ENCODE measurements at places on chromosomes 3 and 15.
A peak's percentile ranks its signal among the peaks of the same experiment; 100 is the strongest.

DNA sequence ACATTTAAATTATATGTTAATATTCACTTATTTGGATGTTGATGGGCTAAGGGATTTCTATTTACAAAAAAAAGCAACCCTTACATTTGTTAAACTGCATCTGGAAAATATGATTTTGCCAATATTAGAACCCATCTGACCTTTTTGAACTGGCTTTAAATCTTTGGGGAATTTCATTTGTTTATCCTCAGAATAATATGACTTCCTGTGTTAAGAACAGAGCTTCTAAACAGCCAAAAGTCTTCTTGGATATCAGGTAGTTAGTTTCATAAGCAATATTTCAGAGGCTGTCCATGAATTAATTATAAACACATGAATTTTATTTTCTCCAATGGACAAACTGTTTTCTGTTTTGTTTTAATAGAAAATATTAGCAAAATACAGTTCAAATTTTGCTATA, 301.9 kb upstream of the AGTR1 start:
- H3K36me3 ChIP-seq = no peaks in the 10 kb centered on the region
- H3K4me1 ChIP-seq = no peaks in the 10 kb centered on the region
- H3K27me3 ChIP-seq = no peaks in the 10 kb centered on the region
- no peak for DNase-seq
- no peak overlapping the region for H3K4me3 ChIP-seq

- peak; percentile 55 for DNase-seq
- H3K36me3 ChIP-seq = no peaks in the 10 kb centered on the region
- H3K4me1 ChIP-seq = peaks cover 16% of the 10 kb centered on the region
- H3K27ac ChIP-seq = no peak overlapping the region
Measured at GRCh38 chr15:91865950-91866349, 12.4 kb downstream of the SLCO3A1 start.

DNA sequence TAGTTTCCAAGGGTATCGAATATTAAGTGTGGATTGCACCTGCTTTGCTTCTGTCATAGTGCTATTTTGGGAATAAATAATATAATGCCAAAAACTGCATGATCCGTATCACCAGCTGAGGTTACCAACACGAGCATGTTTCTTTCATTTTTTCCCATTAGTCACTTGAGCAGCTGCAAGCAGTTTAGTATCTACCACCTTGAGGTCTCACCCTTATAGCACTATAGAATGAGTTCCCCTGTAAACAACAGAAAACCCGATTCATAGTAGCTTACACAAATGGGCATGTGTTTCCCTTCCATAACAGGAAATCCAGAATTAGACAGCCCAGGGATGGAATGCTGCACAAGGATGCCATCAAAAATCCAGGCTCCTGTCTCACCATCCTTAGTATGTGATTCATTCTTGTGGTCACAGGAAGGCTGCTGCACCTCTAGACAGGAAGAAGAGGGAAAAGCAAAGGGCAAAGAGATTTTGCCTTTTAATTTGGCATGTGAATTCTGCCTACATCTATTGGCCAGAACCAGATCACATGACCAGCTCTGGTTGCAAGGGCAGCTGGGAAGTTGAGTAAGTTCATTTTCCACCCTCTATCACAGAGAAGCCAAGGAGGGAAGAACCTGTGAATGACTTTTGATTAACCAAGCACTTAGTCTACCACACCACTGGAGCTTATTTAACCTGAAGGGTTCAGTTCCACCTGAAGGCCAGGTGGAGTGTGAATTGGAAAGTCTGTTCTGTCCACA, 91.3 kb upstream of the SLC25A36 start:
- no peaks in the 10 kb centered on the region for H3K4me1 ChIP-seq
- H3K4me3 ChIP-seq = no peak overlapping the region
- no peaks in the 10 kb centered on the region for H3K27me3 ChIP-seq
- peak; percentile 29 for DNase-seq
- no peaks in the 10 kb centered on the region for H3K36me3 ChIP-seq

GRCh38 chr3:184379358-184380184, at the start of gene CHRD:
Gene CHRD, plus strand, starts transcription at chr3:184380054. Its CDS starts 265 bp downstream, at chr3:184380319.
- no peak for DNase-seq
- no peaks in the 10 kb centered on the region for H3K36me3 ChIP-seq
- peaks cover 5% of the 10 kb centered on the region for H3K4me1 ChIP-seq
- H3K27ac ChIP-seq = no peak within 1 kb of the TSS
- H3K4me3 ChIP-seq = peak within 1 kb of the TSS; percentile 37

GRCh38 chr3:44862226-44862637, 520 bp downstream of the TMEM42 start:
- peak overlapping the region; percentile 89 for H3K27ac ChIP-seq
- H3K27me3 ChIP-seq = no peaks in the 10 kb centered on the region
- peak overlapping the region; percentile 75 for H3K4me3 ChIP-seq
- peak; percentile 32 for DNase-seq

- no peaks in the 10 kb centered on the region for H3K27me3 ChIP-seq
- H3K4me3 ChIP-seq = no peak overlapping the region
- no peak overlapping the region for H3K27ac ChIP-seq
- H3K4me1 ChIP-seq = no peaks in the 10 kb centered on the region
- no peak for DNase-seq
Measured at GRCh38 chr3:66269411-66269810, 48.6 kb downstream of the SLC25A26 start.

GRCh38 chr3:138829886-138830510, 4.7 kb downstream of the PIK3CB start:
- peaks cover under 1% of the 10 kb centered on the region for H3K4me1 ChIP-seq
- no peak overlapping the region for H3K4me3 ChIP-seq
- no peak for DNase-seq
- no peaks in the 10 kb centered on the region for H3K36me3 ChIP-seq

DNA sequence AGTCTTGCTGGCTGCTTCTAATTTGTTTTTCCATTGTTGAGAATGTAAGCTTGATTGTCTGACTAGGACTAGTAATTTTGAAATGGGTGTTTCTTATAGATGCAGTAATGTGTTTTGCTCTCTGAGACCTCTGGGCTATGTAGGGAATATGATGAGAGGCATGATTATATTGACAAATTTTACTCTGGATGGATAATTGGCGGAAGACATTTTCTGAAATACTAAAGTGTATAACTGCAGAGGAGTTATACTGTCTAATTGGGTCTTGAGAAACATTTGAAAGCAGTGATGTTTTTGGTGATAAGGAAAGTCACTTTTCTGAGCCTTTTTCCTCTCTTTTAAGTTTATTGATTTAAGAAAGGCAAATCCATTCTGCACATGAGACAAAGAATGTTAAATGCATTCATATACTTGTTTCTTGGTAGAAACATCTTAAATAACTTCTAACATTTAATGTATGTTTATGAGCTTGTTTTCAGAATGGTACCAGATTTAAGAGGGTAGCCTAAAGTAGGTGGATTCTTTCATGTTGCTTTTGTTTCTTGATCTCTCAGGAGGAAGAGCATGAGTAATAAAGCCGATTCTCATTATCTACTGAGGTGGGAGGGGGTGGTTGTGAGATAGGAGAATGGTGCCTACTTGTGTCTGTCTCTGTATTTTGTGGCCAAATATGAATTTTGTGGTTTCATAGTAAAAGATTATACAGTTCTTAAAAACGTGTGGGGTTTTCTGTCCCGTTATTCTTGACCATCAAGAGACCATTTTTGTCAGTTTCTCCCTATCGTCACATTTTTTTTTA, 2.0 kb downstream of the ATP2C1 start:
- no peaks in the 10 kb centered on the region for H3K36me3 ChIP-seq
- H3K4me3 ChIP-seq = peak overlapping the region; percentile 88
- no peak for DNase-seq
- peaks cover 12% of the 10 kb centered on the region for H3K4me1 ChIP-seq
- H3K27ac ChIP-seq = peak overlapping the region; percentile 9

- no peaks in the 10 kb centered on the region for H3K4me1 ChIP-seq
- no peak overlapping the region for H3K27ac ChIP-seq
- H3K4me3 ChIP-seq = no peak overlapping the region
- no peak for DNase-seq
- no peaks in the 10 kb centered on the region for H3K36me3 ChIP-seq
Measured at GRCh38 chr3:132210476-132211346, 106.5 kb upstream of the ACP3 start.

GRCh38 chr3:188683032-188683521, 488.7 kb upstream of the TPRG1 start:
- peaks cover 32% of the 10 kb centered on the region for H3K4me1 ChIP-seq
- no peaks in the 10 kb centered on the region for H3K36me3 ChIP-seq
- peak; percentile 100 for DNase-seq
- H3K4me3 ChIP-seq = no peak overlapping the region

- no peak for DNase-seq
- no peak overlapping the region for H3K4me3 ChIP-seq
- H3K27ac ChIP-seq = no peak overlapping the region
- no peaks in the 10 kb centered on the region for H3K27me3 ChIP-seq
- no peaks in the 10 kb centered on the region for H3K36me3 ChIP-seq
Measured at GRCh38 chr15:78695854-78696253, 54.8 kb upstream of the CHRNB4 start.

GRCh38 chr15:69351333-69351732, 52.6 kb downstream of the PAQR5 start:
- no peaks in the 10 kb centered on the region for H3K4me1 ChIP-seq
- no peak for DNase-seq
- no peaks in the 10 kb centered on the region for H3K36me3 ChIP-seq
- no peak overlapping the region for H3K4me3 ChIP-seq

DNA sequence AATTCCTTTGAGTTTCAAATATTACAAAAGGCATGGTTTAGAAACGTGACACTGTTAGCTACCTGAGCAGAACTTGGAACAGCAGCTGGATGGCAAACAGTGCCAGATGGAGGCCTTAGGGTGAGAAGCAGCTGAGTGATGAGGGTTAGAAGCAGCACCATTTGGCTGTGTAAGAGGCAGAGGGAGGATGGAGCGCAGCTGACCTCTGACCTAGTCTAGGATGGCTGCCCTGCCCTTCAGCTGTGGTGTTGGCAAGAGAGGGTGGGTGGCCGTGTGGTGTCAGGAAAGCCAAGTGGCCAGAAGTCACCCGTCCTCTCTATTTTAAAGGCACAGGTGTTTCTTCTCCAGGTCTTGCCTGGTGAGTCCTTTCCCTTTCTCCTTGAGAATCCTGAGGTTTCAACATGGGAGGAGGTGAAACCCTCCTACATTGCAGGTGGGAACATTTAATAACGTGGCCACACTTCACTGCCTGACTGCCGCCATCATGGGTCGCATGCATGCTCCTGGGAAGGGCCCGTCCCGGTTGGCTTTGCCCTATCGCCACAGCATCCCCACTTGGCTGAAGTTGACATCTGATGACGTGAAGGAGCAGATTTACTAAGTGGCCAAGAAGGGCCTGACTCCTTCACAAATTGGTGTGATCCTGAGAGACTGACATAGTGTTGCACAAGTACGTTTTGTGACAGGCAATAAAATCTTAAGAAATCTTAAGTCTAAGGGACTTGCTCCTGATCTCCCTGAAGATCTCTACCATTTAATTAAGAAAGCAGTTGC, 17.6 kb downstream of the BCL2L10 start:
- H3K27ac ChIP-seq = peak overlapping the region; percentile 88
- no peaks in the 10 kb centered on the region for H3K27me3 ChIP-seq
- DNase-seq = no peak
- H3K4me3 ChIP-seq = no peak overlapping the region
- H3K36me3 ChIP-seq = no peaks in the 10 kb centered on the region
- peaks cover 27% of the 10 kb centered on the region for H3K4me1 ChIP-seq

GRCh38 chr3:13111873-13112520, 38.8 kb upstream of the IQSEC1 start:
- DNase-seq = no peak
- H3K27me3 ChIP-seq = no peaks in the 10 kb centered on the region
- no peak overlapping the region for H3K4me3 ChIP-seq
- no peak overlapping the region for H3K27ac ChIP-seq

DNA sequence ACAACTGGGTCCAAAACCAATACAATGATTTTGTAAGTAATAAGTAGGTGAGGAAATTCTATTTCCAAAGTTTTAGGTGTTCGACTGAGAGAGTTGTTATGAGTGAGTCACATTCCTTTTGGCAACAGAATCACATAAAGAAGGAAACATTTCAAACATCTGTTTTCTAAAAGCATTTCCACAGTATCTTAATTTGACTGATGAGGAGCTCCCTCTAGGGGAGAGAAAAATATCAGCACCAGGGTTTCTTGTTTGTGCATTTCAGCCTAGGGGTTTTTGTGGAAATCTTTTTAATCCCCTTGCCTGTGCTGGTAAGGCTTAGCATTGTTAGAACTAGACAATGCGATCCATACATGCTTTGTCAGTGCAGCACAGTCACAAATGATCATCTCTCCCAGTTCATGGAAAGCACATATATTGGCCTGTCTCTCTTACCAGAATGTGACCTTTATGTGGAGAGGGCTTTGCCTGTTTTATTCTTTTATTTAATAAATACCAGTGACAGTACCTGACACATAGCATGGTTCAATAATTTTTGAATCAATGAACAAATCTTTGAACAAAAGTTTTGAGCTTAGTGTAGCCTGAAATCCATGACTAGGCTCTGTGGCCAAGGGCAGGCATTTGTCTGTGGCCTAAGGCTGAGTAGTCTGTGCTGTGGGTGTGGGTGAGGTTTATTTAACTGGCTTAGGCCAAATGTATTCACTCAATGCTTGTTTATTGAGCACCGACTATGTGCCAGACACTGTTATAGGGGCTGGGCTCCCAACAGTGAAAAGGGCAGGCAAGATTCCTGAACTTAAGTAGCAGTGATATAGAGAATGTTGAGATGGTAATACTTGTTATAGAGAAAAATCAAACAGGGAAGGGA, 21.1 kb upstream of the IQCF6 start:
- peak; percentile 68 for DNase-seq
- H3K4me3 ChIP-seq = no peak overlapping the region
- peaks cover 12% of the 10 kb centered on the region for H3K27me3 ChIP-seq
- no peak overlapping the region for H3K27ac ChIP-seq

- no peaks in the 10 kb centered on the region for H3K36me3 ChIP-seq
- peaks cover 3% of the 10 kb centered on the region for H3K27me3 ChIP-seq
Measured at GRCh38 chr3:112498914-112499711, at the start of gene BTLA. Gene BTLA, minus strand, starts transcription at chr3:112499472. Its CDS starts 114 bp downstream, at chr3:112499358.

- no peaks in the 10 kb centered on the region for H3K27me3 ChIP-seq
- no peaks in the 10 kb centered on the region for H3K4me1 ChIP-seq
- DNase-seq = no peak
- no peaks in the 10 kb centered on the region for H3K36me3 ChIP-seq
- no peak overlapping the region for H3K27ac ChIP-seq
Measured at GRCh38 chr3:25897019-25897418, 107.1 kb downstream of the OXSM start.

DNA sequence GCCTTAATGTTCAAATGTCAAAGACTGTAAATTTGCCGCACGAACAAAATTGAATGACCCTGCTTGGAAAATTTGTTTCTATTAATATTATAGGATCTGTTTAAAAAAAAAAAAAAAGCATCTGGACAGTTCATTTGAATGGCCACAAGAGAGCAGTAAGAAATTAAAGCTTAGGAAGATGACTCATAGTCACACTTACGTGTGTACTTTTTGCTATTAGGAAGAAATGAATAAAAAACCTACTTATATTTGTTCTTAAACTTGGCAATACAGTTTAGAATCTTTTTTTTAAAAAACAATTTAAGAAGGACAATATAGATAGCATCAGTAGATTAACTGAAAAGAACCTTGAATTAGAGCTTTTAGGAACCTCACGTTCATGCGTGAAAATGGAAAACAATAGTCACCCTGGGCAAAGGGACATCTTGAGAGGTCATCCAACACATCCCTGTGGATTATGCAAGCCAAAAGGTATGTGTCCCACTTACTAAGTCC, 621.8 kb downstream of the MECOM start:
- peak overlapping the region; percentile 15 for H3K4me3 ChIP-seq
- H3K27me3 ChIP-seq = no peaks in the 10 kb centered on the region
- peaks cover 24% of the 10 kb centered on the region for H3K4me1 ChIP-seq

GRCh38 chr3:123072152-123072551, 5.3 kb downstream of the PDIA5 start:
- H3K36me3 ChIP-seq = no peaks in the 10 kb centered on the region
- DNase-seq = no peak
- peaks cover 3% of the 10 kb centered on the region for H3K27me3 ChIP-seq
- H3K27ac ChIP-seq = no peak overlapping the region
- H3K4me1 ChIP-seq = no peaks in the 10 kb centered on the region
- H3K4me3 ChIP-seq = no peak overlapping the region
